Nucleus accumbens (tissue), 56 donors: ENCODE measurements at places on chromosomes 7 and 10.

DNA sequence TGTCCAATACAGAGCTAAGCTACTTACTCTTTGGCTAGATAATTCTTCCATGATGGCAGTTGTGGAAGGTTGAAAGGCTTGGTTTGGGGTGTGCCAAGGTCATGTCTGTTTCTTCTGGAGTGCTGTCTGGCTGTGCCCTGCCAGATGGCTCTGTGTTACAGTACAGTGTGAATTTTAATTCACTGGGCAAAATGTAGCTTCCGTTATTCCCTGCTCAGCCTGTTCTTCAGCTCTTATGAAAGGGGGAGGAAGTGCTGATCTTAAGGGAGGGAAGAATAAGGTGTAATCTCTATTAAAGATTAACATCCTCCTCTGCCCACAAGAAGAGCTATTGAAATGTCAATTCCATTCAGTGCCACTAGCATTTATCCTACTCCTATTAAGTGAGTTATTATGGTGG lies 52.2 kb downstream of the SND1 start:
- DNase-seq, result no peak

GRCh38 chr7:102117743-102118142 lies 168.9 kb upstream of the SH2B2 start:
- no peak for DNase-seq

GRCh38 chr7:20193873-20194272 lies 23.3 kb downstream of the MACC1 start:
- no peak for DNase-seq

DNA sequence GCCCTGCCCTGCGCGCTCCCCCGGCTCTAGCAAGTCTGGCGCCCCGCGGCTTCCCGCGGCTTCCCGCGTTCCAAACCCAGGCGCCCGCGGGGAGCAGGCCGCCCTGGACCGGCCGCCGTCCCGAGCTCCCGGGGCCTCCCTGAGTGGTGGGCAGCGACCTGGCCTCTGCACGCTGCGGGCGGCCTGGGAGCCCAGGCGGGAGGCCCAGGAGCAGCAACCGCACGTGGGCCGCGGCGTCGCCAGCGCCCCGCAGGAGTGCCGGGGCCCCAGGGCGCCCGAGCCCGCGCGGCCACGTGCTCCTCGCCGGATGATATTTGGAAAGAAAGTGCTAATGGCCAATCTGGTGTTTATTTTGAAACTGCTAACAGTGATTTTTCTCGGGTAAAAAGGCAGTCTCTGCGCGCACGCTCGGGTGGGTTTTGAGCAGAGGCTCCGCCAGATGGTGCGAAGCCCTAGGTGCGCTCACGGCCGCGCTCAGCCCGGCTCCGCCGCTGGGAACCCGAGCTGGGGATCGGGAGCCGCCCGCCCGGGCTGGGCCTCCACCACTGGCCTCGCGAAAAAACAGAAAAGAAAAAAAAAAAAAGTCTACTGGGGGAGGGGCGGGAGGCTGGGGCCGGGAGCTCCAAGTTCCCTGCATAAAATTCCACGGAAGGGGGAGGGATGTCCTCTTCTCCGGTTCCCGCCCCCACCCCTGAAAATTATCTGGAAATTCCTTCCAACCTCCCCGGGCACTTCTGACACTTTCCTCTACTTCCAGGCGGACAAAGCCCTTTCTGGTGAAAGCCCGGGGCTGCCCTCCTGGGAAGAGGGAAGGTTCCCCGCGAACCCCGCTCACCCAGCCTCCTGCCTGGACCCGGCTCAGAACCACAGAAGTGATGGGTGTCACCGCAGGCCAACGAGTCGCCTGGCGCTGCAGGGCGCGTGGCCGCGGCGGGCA lies 4.3 kb downstream of the EBF3 start:
- no peak for DNase-seq

DNA sequence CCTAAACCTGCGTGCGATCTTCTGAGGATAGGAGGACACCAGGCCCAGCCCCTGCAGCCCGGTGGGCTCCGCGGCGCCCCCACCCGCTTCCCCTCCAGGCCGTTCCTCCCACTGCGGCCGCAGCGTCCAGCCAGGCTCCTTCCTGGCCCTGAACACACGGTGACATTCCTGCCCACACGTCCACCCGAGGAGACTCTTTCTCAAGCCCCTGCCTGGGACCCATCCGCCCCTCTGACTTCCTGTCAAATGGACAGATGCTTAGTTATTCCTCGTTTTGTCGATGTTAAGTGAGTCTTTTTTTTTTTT lies 32.4 kb upstream of the RNF32 start:
- DNase-seq, result no peak

GRCh38 chr7:138299066-138299465 lies 161.0 kb upstream of the TRIM24 start:
- DNase-seq, result no peak

DNA sequence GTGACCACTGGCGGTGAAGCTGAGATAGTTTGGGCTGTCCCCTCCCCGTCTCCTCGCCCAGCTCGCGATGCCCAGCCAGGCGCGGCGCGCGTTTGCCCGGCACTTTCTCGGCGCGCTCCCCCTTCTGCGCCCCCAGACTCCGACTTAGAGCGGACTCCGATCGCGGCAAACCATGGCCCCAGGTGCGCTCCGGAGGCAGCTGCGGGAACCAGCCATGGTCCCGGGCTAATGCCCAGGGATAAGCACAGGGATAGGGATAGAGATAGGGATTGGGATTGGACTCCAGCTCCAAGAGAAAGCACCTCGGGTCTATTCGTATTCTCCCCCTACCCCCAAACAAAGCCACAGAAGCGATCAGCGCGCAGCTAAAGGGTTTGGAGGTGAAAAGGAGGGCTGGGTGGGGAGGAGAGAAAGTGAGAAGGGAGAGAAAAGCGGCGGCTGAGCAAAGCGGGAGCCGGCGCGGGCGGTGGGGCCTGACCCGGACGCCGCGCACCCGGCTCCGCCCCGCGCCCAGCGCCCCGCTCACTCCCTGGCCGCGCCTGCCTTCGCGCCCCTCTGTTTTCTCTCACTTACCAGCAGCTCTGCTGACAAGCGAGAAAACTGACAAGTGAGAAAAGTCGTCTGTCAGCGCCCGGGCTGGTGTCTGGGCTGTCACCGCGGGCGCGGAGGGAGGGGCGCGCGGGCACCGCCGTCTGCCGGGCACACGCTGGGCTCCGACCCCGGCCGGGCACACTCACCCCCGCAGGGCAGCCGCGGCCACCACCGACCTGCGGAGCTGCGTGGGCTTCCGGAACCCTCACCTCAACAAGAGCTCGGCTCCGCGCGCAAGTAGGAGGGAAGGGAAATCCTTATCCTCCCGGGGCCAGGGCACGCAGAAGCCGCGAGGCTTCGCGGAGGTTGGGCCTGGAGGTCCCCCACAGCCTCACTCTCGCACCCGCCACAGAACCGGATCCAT lies at the start of gene PDE1C:
TSS of gene PDE1C (minus strand) at position 2 of the 955 bp plus-strand sequence.
- peak; percentile 46 for DNase-seq

GRCh38 chr7:104137971-104138370 lies 69.8 kb downstream of the ORC5 start:
- no peak for DNase-seq

DNA sequence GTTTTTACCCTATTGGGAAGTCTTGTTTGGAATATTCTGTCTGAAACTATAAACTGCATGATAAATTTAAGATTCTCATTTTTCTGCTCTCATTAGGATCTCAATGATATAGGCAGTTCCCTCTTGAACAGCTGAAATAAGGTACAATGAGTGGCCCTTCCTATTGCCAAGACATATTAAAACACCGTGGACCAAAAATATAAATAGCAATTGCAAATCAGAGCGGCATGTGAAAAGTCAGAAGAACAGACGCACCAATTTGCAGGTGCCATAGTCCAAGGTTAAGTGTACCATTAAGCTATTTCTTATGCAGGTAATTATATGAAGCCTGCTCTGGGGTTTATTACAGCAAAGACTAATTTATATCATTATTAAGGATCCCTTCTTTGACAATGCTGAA lies 920.8 kb upstream of the CELF2 start:
- no peak for DNase-seq

DNA sequence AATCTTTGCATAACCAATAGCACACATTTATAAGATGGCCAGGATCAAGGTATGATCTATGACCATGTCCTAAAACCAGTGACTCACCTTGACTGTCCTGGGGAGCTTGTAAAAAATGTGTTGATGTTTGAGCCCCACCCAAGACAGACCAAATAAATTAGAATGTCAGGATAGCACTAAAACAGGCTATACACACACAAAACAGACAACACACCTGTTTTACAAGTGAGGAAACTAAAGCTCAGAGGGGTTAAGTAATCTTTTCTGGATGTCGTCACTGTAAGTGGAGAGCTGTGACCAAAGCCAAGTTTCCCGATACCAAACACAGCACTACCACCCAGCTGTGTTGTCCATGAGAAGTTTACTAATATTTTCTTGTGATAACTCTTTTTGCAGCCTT lies 84.5 kb downstream of the AVL9 start:
- no peak for DNase-seq

- DNase-seq, result no peak
Measured at GRCh38 chr7:95996174-95996573, 223.8 kb downstream of the DYNC1I1 start.

DNA sequence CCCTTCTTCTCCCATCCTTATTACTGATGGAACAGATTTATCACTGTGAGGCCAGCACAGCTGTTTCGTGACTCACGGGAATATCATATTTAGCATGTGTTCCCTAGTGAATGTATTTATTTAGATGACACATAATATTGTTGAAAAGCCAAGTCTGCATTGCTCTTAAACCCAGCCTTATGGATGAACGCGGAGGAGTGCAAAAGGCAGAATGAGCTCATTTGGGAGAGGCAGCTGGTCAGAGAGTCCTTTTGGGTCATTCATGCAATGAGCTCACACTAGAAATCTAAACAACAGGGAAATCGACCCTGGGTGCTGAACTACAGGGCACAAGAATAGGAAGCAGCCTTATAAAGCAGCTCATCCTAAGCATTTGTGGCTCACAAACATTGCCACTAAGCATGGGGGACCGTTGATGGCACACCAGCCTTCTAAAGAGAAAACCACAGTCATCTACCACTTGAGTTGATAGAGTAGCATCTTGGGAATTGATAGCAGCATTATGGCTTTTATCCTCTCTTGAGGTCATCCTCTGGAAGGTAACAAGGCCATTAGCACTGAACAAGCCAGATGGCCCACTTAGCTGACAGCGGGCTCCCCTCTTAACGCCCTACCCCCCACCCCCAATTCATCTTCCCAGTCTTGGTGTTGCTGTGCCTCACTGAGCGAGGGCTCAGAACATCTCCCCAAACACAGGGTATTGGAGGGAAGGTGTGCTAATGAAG lies 32.9 kb upstream of the SDK1 start:
- DNase-seq, result no peak

DNA sequence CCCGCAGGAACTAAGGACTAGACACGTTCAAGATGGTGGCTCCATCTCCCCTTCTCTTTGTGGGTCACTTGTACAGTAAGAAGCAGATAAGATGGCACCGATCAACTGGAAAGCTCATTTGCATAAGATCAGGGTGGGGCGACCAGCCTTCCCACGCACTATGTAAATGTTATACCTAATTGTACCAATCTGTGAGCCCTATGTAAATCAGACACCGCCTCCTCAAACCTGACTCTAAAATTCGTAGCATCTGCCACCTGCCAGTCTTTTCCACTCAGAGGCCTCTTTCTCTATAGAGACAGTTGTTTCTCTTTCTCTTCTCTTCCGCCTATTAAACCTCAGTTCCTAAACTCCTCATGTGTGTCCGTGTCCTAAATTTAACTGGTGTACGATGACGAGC lies 324.5 kb downstream of the PHF14 start:
- no peak for DNase-seq

DNA sequence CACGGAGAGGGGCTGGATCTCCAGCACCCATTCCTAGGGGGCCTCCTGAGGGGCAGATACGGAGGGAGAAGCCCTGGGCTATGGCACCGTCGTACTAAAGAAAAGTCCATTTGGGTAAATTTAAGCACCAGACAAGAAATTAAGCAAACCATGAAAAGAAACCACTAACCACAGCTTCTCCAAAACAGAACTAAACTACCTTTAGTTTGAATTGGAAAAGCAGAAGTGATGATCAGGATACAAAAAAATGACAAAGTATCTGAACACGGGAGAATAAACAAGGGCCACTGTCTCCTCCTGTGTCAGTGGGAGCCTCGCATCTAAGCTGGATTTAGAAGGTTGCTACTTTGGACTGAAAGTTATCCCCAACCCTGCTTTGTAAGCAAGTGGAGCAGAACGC lies 69.1 kb downstream of the DIP2C start:
- no peak for DNase-seq

DNA sequence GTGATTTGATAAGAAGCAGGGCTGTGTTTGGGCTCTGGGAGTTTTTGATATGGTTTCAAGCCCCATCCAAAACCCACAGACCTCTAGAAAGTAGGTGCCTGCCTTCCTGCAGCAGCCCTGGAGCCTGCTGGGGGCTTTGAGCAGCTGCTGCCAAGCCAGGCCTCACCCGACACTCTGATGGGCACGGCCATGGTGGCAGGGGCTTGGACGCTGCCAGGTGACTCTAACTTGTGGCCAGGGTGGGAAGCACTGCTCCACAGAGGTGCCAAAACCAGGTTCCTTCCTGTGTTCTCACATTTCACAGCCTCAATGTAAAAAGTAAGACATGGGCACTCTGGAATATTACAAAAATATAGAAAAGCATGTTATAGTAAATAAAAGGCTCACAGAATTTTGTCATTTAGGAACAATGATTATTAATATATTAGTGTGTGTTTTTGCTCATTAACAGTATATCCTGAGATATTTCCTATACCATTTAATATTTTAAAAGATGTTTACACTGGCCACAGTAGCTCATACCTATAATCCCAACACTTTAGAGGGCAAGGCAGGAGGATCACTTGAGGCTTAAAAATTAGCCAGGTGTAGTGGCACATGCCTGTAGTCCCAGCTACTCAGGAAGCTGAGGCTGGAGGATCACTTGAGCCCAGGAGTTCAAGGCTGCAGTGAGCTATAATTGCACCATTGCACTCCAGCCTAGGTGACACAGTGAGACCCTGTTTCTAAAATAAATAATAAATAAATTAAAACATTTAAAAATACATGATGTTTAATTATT lies 95.1 kb downstream of the EGFR start:
- no peak for DNase-seq

DNA sequence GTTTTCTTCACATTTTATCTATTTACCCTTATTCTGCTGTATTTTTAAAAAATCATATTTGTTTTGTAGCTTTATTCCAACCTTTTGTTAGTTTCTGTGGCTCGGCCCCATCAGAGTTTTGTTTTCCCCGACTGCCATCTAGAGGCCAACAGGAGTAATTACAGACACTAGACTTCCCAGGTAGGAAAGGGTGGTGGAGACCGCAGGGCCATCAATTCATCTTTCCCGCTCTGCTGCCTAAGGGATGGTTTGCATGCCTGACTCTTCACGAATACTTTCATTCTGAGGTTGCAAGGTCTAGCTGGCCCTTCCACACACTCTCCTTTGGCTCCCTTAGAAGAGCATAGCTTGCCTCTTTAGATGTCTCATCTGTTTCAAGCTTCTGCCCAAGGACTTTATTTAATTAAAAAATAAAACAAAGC lies 38.3 kb downstream of the LYZL2 start:
- no peak for DNase-seq
